ENCODE measurements at places on chromosomes 7 and 10. TPM values are rescaled to one million over a fixed set of nuclear protein-coding genes. Genes with fewer than 3 reads are reported as not detected.

- DNase-seq: peak; percentile 51
Measured at GRCh38 chr10:86958901-86959736, 720 bp downstream of the SNCG start.

DNA sequence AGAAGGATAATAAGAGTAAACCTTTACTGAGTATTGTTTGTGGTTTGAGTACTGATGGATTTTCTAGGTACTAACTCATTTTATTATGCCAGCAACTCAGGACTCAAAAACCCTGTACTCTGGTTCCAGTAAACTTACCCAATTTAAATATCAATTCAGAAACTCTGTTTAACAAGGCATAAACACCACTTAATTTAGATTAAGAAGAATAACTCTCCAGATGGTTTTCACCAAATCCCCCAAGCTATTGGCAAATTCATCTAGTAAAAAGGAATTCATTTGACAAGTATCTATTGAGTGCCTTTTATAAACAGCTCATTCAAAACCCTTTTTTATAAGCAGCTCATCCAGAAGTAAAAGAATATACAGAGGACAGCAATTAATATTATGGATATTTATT, 572.4 kb downstream of the PHTF2 start:
- no peak for DNase-seq

DNA sequence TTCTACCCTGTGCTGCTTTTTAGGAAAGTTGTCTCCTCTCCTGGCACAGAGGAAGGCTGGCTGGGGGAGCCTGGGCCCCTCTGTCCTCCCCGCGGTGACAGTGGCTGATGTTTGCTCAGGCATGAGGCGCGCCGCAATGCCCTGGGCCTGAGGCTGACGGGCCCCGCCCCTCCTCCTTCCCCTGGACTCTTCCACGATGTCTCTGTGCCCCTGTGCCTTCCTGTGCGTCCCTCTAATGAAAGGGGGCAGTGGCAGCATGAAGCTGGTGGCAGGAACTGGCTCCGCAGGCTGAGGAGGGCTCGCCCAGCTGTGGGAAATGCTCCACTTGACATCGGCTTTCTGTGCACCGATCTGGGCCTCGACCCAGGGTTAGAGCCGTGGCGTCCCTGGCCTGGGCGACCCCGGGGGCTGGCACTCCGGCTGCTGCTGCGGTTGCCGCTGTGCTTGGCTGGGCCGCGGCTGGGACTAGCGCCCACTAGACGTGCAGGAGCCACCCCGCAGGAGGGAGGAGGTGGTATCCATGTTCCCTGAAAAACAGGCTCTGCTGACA, 67.9 kb downstream of the ZNF680 start:
- no peak for DNase-seq

- DNase-seq: no peak
Measured at GRCh38 chr7:74042746-74043522, 15.0 kb downstream of the ELN start.

SPDYE8 gene
- not detected for total RNA-seq

ACHE gene
- 11.3 TPM for total RNA-seq

Data from Calu3 (cell line).